ENCODE measurements at places on chromosomes 7 and 10.

DNA sequence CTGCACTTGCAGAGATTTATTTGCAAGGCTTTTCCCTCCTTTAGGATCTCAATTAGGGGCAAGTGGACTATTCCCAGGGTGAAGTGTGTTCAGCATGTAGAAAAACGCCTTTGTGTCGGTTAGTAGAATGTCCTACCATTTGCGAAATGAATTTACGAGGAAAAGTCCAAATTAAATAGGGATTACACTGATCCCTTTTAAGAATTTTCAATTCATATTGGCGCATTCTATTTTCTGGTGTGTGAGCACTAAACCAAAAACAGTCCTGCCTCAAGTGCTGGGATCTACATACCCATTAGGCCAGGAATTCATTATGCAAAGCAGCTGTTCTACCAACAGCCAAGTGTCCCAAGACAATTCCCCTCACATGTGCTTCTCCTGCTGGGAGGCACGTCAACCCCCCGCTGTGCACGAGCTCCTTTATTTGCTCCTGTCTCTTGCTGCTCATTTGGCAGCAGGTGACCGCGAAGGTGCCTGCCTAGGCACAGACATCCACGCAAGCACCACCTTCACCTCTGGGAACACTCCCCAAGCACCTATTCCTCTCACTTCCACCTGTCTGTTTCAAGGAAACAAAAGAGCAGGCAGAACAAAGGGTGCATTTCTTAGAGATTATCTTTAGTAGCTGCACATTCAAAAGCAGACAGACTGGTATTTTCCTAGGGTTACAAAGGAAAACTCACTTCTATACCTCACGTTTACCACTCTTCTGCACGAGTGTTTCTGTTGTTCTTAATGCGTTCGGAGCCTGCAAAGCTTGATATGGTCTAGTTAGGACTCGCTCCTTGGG lies 134.6 kb upstream of the FGFR2 start:
- DNase-seq, result no peak

DNA sequence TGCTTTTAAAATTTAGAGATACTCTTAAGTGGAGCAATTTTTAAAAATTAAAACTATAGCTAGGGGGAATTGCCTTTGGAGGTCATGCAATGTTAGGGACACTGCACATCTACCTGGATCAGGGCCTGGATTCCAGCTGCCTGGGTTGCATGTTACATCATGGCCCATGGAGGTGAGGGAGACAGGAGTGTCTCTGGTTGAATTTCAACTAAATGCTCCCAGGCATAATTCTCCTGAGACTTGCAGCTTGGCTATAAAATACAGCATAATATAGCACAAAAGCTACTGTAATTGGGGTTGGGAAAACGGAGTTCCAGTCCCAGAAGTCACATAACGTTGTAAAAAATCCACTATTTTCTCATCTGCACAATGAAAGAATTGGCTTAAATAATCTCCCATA lies 782.5 kb downstream of the LRMDA start:
- no peak for DNase-seq

- no peak for DNase-seq
Observed at GRCh38 chr7:116899308-116899707, 36.9 kb downstream of the CAPZA2 start.

DNA sequence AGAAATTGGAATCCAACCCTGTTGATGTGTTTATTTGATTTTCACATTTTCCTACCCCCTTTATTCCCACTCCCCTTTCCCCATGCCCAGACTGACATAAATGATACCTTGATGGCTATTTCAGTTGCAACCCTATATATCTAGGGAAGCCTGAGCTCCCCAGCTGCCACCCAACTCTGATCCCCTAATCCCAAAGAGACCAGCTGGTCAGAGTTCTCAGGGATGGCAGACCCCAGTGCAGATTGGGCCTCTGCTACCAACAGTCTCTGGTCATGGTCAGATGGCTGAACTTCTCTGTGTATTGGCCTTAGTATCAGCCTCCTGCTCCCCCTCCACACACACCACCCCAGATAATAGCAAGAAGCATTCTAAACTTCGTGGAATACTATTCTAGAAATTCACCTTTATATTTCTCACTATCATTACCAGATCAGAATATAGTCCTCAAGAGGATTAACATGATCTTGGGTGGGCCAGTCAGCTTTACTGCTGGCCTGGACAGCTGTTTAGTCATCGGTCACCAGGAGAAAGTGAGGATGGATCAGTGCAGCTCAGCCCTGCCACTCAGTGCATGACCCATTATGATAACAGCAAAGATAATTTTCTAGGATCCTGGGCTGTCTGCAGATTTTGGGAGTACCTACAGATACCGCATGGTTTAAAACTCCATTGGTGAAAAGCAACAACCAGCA lies 24.5 kb upstream of the BTRC start:
- DNase-seq, result no peak

GRCh38 chr7:105003275-105003674 lies 10.7 kb upstream of the KMT2E start:
- DNase-seq, result peak; percentile 50

- no peak for DNase-seq
Observed at GRCh38 chr7:7688956-7689355, 29.5 kb downstream of the RPA3 start.

- peak; percentile 2 for DNase-seq
Observed at GRCh38 chr7:133434246-133434865, 181.5 kb downstream of the EXOC4 start.

DNA sequence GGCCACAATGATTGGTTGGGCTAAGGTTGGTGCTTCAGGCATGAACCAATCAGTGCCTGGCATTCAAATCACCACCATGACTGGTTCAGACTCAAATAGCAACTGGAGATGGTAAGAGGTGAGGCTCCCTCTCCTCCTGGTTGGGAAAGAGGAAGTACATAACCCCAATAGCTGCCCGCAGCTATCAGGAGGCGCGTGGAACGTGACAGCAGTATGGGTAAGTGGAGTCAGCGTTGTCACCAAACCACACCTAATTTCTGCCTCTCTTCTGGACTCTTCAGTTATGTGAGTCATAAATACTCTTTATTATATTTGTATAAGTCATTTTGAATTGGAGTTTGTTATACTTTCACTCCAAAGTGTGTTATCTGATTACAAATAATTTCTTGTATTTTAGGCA lies 17.9 kb upstream of the ITGA8 start:
- no peak for DNase-seq

- DNase-seq, result no peak
Observed at GRCh38 chr7:41436139-41436538, 266.8 kb downstream of the INHBA start.

GRCh38 chr7:70208236-70209063 lies 610.2 kb downstream of the AUTS2 start:
- DNase-seq, result no peak

- no peak for DNase-seq
Observed at GRCh38 chr7:151616443-151617213, 96.9 kb upstream of the RHEB start.

DNA sequence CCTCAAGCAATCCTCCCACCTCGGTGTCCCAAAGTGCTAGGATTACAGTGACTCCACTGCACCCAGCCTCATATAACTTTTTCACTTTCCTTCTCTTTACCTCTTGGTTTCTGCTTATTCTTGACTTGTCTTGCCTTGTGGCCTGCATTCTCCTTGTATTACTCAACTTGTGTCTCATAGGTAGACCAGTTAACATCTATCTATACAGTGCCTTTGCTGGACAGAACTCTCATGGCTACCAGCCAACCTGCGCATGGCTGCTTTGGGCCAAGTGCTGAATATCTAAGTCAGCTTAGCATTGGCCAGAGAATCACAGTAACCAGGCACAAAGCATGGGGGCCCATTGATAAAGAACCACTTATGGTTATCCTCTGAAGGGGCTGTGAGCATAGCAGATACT lies 42.6 kb upstream of the ZNRF2 start:
- DNase-seq, result no peak

DNA sequence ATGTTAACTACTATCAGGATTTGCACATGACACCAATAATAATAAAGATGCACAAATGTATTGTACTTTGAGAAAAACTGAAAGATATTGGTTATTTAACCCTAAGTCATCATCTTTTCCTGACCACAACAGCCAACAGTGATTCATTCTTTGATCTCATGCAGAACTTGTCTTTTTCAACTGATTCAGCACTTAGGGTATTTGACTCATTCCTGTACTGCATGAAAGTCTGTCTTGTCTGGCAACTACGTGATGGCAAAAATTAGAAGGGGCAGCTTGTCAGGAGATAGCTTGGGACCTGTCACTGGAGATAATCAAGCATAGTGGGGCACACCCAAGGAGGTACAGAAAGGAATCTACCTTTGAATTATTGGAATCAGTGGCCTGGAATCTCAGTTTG lies 77.8 kb upstream of the LRRC17 start:
- peak; percentile 37 for DNase-seq

GRCh38 chr10:114168450-114169009 lies 5.5 kb downstream of the CCDC186 start:
- no peak for DNase-seq

GRCh38 chr10:67471022-67471421 lies 225.0 kb downstream of the CTNNA3 start:
- DNase-seq, result no peak

- DNase-seq, result no peak
Observed at GRCh38 chr10:29620112-29620690, 14.6 kb downstream of the SVIL start.

Measured in activated T-cell treated with anti-CD3 and anti-CD28 coated beads, Interleukin-2, amount 50 U/mL, for 72 hours (primary cell).